ENCODE measurements at places on chromosomes 6 and 20. TPM values are rescaled to one million over a fixed set of nuclear protein-coding genes. Genes with fewer than 3 reads are reported as not detected.
A peak's percentile ranks its signal among the peaks of the same experiment; 100 is the strongest.

DNA sequence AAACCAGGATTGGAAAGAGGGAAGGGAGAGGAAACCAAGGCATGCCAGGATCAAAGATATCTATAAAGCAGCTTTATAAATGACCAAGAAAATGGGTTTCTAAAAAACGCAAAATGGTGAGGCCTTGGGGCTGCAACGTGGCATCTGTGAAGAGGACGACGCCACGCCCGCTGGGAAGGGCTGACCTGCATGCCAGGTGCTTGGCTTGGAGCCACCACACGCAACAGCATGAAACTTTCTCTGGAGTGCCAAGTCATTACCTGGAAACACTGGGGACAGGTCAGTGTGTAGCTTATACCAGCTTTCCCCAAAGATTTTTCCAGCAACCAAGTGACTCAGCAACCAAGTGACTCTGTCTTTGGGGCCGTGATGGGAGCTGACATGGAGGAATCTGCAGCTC, 82.5 kb downstream of the POPDC3 start:
- no peak overlapping the region for H3K4me3 ChIP-seq
- DNase-seq, result no peak
- H3K27me3 ChIP-seq, result no peaks in the 10 kb centered on the region
- H3K36me3 ChIP-seq, result peaks cover 27% of the 10 kb centered on the region
- no peak overlapping the region for H3K27ac ChIP-seq

GRCh38 chr6:1082285-1082935, 229.5 kb upstream of the FOXQ1 start:
- H3K36me3 ChIP-seq, result no peaks in the 10 kb centered on the region
- H3K4me3 ChIP-seq, result no peak overlapping the region
- no peaks in the 10 kb centered on the region for H3K4me1 ChIP-seq
- H3K27ac ChIP-seq, result no peak overlapping the region
- H3K27me3 ChIP-seq, result no peaks in the 10 kb centered on the region

- no peak for DNase-seq
- H3K4me3 ChIP-seq, result no peak overlapping the region
- no peak overlapping the region for H3K27ac ChIP-seq
- H3K27me3 ChIP-seq, result no peaks in the 10 kb centered on the region
- no peaks in the 10 kb centered on the region for H3K36me3 ChIP-seq
- no peaks in the 10 kb centered on the region for H3K4me1 ChIP-seq
Measured at GRCh38 chr20:20950620-20951019, 155.5 kb downstream of the LINC00237 start.

GRCh38 chr6:158517581-158517980, 42.3 kb upstream of the TMEM181 start:
- H3K4me3 ChIP-seq, result no peak overlapping the region
- no peaks in the 10 kb centered on the region for H3K27me3 ChIP-seq
- H3K36me3 ChIP-seq, result no peaks in the 10 kb centered on the region
- no peaks in the 10 kb centered on the region for H3K4me1 ChIP-seq
- peak; percentile 23 for DNase-seq
- no peak overlapping the region for H3K27ac ChIP-seq

DNA sequence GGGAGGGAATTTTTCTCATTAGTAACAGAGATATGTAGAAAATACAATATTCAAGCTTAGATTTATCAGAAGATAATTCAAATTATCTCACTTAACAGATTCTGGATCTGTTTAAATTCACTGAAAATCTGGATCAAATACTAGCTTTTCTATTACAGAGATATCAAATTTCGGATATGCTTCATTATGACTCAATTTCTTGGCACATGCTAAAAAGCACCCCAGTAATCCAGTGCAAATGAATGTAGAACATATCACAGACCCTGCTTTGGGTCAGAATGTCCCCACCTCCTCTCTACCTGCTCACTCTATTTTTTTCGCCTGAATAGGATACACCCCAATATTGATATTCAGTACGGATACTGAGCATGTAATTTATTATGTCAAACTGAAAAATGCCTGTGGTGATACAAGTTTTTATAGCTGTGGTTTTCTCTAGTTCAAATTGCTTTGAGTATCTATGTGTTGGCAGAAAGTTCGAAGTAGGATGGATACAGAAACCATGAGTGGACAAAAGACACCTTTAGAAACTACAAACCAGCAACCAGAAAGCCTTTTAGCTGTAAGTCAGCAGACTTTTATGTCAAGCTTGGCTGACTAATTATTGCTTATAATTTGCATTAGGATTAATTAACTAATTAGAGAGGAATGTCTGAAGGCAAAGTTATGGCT, 290.0 kb downstream of the TFAP2B start:
- H3K27me3 ChIP-seq, result no peaks in the 10 kb centered on the region
- H3K4me3 ChIP-seq, result no peak overlapping the region
- H3K36me3 ChIP-seq, result no peaks in the 10 kb centered on the region
- DNase-seq, result no peak

The ZKSCAN4 gene
- total RNA-seq, result 1.8 TPM

DNA sequence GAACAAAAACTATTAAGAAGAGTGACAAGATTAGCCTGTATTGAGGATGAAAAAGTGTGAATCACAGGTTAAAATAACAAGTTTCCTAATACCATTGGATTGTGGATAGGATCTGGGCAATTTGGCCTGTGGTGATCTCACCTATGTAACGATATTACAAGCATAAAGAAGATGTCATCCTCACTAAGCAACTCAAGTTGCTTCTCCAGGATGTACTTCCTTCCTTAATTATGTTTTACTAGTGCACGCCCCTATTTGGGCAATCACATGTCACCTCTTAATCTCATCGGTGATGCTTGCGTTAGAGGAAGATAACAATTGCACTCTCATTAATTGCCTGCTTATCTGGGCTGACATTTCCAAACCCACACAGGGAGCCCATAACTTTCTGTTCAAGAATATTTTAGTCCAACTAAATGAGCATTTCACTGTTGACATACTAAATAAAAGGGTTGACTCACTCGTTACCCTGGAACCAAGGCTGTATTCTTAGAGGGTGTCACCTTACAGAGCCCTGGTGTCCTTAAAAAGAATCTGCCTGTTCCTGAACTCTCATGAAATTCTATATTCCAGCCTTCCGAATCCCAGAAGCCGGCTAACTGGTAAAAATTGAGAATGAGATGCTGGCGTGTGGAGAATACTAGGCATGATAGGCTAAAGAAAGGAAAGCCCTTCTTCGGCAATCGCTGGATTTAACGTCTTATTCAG, 88.2 kb upstream of the ATXN1 start:
- H3K4me3 ChIP-seq, result no peak overlapping the region
- H3K4me1 ChIP-seq, result no peaks in the 10 kb centered on the region
- no peaks in the 10 kb centered on the region for H3K36me3 ChIP-seq
- DNase-seq, result no peak
- peak overlapping the region; percentile 5 for H3K27ac ChIP-seq

The SEL1L2 gene
- not detected for total RNA-seq

GRCh38 chr6:36323062-36323461, 13.6 kb downstream of the BNIP5 start:
- no peak for DNase-seq
- H3K27me3 ChIP-seq, result no peaks in the 10 kb centered on the region
- H3K4me3 ChIP-seq, result no peak overlapping the region

DNA sequence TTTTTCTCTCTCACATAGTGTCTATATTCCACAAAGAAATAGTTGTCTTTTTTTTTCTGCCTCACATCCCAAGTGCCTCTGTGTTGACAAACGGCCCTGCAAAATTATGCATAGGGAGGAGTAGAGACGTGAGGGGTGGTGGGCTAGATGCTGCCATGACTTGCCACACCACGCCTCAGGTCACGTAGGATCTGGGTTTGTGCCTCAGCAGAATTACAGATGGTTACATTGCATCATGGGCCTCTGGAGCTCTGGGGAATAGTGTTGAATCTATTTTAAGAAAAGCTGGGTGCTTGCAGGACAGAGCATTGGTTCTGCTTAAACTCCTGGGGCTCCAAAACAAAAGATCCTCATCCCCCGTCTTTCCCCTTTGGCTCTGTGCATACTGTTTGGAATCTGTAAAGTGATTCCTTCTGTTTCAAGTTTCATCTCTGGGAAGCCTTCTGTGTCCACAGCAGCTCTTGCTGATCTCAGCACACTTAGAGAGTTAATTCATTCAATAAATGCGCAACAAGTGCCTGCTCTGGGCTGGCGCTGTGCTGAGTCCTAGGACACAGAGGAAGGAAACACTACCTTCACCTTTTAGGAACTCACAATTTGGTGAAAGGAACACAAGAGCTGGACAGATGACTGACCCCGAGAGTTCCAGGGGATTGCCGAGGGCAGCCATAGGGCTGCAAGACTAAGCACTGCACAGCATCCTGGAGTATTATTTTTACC, 2.4 kb downstream of the FANCE start:
- peaks cover 33% of the 10 kb centered on the region for H3K4me1 ChIP-seq
- no peak for DNase-seq
- no peaks in the 10 kb centered on the region for H3K27me3 ChIP-seq
- peak overlapping the region; percentile 20 for H3K27ac ChIP-seq
- no peak overlapping the region for H3K4me3 ChIP-seq

The AIF1 gene
- 27.3 TPM for total RNA-seq

The GPR6 gene
- not detected for total RNA-seq

The BPIFB4 gene
- not detected for total RNA-seq

The KIZ gene
- 30.4 TPM for total RNA-seq

All from right atrium auricular region (tissue), 2 donors.